ENCODE measurements at places on chromosomes 1 and 21. TPM values are rescaled to one million over a fixed set of nuclear protein-coding genes. Genes with fewer than 3 reads are reported as not detected.

Gene ECE1
- 259 TPM for total RNA-seq

Gene LBR
- total RNA-seq = 20.8 TPM

Gene MOB3C
- 9.6 TPM for total RNA-seq

Gene CATSPER4
- total RNA-seq = not detected

Gene B3GALT2
- not detected for total RNA-seq

Gene CTSE
- 0.15 TPM for total RNA-seq

Gene CCDC17
- 0.45 TPM for total RNA-seq

Gene FCRL4
- total RNA-seq = not detected

Gene ELAPOR1
- 0.23 TPM for total RNA-seq

Gene INAVA
- not detected for total RNA-seq

Gene EPHA10
- not detected for total RNA-seq

Gene ELAVL4
- not detected for total RNA-seq

Gene CHI3L2
- total RNA-seq = 4.4 TPM

Gene RPE65
- not detected for total RNA-seq

Gene SERBP1
- 211 TPM for total RNA-seq

Gene RIPK4
- 0.23 TPM for total RNA-seq

Gene GRHL3
- not detected for total RNA-seq

Gene BACE2
- total RNA-seq = 16.0 TPM

Gene RCAN3
- total RNA-seq = 5.7 TPM

Gene KIRREL1
- total RNA-seq = 123 TPM

Gene HHAT
- total RNA-seq = 3.9 TPM

Gene SZT2
- 34.6 TPM for total RNA-seq

Gene GJA9
- total RNA-seq = 0.12 TPM

Gene HTR1D
- not detected for total RNA-seq

Gene C1orf226
- not detected for total RNA-seq

Gene TMEM52
- total RNA-seq = not detected

Gene SMIM1
- 0.70 TPM for total RNA-seq

Gene TRIM46
- 1.5 TPM for total RNA-seq

Gene RTCA
- 22.7 TPM for total RNA-seq

Gene RSPH1
- total RNA-seq = not detected

Gene KRTAP12-4
- not detected for total RNA-seq

Gene KMO
- not detected for total RNA-seq

Gene MSH4
- 0.35 TPM for total RNA-seq

Gene TMEM82
- not detected for total RNA-seq

Gene CHI3L1
- total RNA-seq = 0.15 TPM

Gene F3
- 7.5 TPM for total RNA-seq

Gene AGMAT
- 0.53 TPM for total RNA-seq

Gene PIK3R3
- 3.1 TPM for total RNA-seq

Gene ACP6
- 5.3 TPM for total RNA-seq

Gene C1orf56
- total RNA-seq = 0.98 TPM

Gene PAQR6
- 0.12 TPM for total RNA-seq

Gene MPL
- total RNA-seq = not detected

Gene SAMD13
- total RNA-seq = 0.83 TPM

Gene KRTAP12-2
- not detected for total RNA-seq

Gene DAB1
- not detected for total RNA-seq
